Activated T-helper 17 cell treated with anti-CD3 and anti-CD28 coated beads, Interleukin-2, amount 50 U/mL, for 72 hours (primary cell): ENCODE measurements at places on chromosomes 13 and 19. TPM values are rescaled to one million over a fixed set of nuclear protein-coding genes. Genes with fewer than 3 reads are reported as not detected.
A peak's percentile ranks its signal among the peaks of the same experiment; 100 is the strongest.

DNA sequence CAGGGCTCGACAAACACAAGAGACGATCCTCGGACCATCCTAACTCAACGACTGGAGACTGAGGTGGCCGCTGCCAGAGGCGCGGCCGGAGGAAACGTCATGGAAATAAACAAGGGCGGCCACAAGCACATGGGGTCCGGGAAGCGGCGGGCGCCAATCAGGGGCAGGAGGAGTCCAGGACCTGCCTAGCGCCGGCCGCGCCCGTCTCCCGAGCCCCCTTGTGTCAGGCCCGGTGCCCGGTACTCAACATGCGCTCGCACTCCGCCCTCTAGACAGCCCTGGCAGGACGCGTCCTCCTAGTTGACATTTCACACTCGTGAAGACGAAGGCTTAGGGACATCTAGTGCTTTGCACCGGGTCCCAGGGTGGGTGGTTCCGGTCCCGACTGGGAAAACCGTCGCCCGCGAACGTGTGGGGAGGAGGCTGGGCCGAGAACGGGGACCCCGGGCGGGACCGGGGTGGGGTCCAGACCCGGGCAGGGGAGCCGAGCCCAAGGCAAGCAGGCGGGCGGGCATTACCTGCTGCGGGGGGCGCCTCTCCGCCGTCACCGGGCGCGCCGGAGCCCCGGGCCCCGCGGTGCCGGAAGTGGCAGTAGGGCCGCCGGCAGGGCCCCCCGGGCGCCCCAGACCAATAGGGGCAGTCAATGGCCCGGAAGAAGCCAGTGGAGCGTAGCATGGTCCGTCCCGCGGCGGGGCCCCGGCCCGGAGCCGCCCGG lies 442 bp downstream of the REXO1 start:
- peak; percentile 37 for ATAC-seq

DNA sequence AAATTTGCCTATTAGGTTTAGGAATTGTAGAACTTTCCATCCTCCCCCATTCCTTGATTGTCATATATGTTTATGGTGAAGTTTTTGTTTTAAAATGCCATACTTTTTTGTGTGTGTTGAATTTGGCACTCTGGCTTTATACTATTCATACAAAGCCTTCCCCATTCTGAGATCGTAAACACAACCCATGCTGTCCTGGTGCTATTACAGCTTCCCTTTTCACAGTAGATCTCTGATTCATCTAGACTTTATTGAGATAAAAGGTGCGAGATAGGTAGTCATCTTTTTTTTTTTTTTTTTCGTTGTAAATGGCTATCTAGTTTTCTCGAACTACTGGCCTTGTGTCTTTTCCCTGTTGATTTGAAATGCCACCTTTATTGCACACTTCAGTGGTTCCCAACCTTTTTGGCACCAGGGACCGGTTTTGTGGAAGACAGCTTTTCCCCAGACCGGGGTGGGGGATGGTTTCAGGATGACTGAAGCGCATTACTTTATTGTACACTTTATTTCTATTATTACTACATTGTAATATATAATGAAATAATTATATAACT lies 94.6 kb downstream of the LRCH1 start:
- no peak for ATAC-seq

GRCh38 chr19:46573679-46574498 lies 27.2 kb upstream of the CALM3 start:
- peak; percentile 19 for ATAC-seq

DNA sequence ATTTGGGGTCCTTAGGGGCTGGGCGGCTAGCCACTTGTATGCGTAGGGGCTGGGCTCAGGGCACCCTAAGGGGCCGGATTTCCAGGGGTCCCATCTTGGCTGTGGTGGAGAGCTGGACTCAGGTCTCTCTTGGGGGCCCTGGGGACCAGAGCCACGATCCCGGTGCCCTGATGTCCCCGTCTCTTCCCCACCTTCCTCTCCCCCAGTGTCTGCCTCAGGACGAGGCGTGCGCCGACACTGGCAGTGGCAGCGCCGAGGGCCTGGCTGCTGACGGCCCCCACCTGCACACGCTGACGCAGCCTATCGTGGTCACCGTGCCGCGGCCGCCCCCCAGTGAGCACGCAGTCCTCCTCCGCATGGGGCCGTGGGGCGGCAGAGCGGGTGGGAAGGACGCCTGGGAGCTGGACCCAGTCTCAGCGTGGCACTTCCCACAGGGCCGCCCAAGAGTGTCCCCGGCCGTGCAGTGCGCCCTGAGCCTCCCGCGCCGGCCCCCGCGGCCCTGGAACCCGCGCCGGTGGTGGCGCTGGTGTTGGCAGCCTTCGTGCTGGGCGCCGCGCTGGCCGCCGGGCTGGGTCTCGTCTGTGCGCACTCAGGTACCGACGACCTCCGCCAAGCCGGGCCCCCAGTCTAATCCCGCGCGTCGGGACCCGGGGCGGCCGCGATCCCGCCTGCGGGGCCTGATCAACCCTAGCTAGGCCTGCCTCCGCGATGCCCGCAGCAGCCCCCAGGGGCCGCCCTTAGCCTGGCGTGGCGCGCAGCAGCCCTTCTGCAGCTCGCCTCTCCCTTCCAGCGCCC lies 2.7 kb upstream of the SNAPC2 start:
- ATAC-seq = peak; percentile 26

- no peak for ATAC-seq
Observed at GRCh38 chr13:29733147-29733611, 117.2 kb downstream of the UBL3 start.

- no peak for ATAC-seq
Observed at GRCh38 chr19:14673088-14673487, 1.6 kb downstream of the ADGRE3 start.

DNA sequence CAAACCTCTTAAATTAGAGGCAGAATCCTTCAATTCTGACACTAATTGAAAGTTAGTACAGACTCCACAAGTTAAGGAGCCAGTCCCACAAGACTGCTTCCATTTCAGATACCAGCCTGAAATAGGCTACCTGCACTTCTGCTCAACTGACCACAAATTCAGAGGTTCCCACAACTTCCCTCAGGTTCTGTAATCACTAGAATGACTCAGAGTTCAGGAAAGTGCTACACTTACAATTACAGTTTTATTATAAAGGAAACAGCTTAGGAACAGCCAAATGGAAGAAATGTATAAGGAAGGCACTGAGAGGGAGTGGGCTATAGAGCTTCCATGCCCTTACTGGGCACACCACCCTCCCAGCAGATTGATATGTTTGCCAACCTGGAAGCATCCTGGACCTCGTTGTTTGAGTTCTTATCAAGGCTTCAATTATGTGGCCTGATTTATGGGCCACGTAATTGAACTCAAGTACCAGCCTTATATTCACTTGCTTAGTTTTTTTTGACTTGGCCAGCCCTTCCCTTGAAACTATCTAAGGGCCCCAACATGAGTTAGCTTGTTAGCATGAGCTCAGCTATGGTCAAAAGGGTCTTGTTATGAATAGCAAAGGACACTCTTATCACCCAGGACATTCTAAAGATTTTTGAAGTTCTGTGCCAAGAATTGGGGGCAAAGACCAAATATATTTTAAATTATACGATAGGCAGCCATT lies 25.9 kb downstream of the NBEA start:
- no peak for ATAC-seq

GRCh38 chr19:41324231-41324702 lies 14.3 kb downstream of the CCDC97 start:
- ATAC-seq = no peak

GRCh38 chr13:74920920-74921319 lies 561.0 kb downstream of the TBC1D4 start:
- no peak for ATAC-seq

DNA sequence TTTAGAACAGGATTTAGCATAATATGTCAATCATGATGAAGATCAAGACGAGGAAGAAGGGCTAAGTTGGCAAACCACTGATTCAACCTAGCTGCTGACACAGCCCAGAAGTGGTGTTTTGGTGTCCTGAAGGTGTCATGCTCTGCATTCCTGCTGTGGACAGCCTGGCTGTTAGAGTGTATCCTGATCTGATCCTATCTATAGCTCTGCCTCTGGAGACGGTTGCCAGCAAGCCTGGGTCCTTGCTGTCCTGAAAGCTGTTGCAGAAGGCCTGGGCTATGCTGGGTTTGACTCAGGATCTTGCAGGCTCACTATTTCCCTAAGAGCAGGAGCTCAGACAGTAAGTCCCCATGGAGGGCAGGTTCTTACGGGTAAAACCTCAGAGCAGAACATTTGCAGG lies 416.4 kb downstream of the TSHZ3 start:
- no peak for ATAC-seq

GRCh38 chr19:40084948-40085347 lies 5.8 kb downstream of the ZNF780A start:
- no peak for ATAC-seq

The MTMR6 gene
- 10.7 TPM for total RNA-seq

The MAG gene
- total RNA-seq = 0.50 TPM
